ENCODE measurements at places on chromosomes 7 and 10. TPM values are rescaled to one million over a fixed set of nuclear protein-coding genes. Genes with fewer than 3 reads are reported as not detected.

DNA sequence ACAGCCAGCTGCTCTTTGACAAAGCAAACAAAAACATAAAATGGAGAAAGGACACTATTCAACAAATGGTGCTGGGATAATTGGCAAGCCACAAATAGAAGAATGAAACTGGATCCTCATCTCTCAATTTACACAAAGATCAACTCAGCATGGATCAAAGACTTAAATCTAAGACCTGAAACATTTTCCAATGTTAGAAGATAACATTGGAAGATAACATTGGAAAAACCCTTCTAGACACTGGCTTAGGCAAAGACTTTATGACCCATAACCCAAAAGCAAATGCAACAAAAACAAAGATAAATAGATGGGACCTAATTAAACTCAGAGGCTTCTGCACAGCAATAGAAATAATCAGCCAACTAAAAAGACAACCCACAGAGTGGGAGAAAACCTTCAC is 425.7 kb upstream of the SEMA3D start:
- peaks cover 2% of the 10 kb centered on the region for H3K27me3 ChIP-seq
- DNase-seq = no peak
- no peaks in the 10 kb centered on the region for H3K36me3 ChIP-seq
- no peaks in the 10 kb centered on the region for H3K4me1 ChIP-seq
- no peak overlapping the region for H3K27ac ChIP-seq
- H3K4me3 ChIP-seq = no peak overlapping the region

DNA sequence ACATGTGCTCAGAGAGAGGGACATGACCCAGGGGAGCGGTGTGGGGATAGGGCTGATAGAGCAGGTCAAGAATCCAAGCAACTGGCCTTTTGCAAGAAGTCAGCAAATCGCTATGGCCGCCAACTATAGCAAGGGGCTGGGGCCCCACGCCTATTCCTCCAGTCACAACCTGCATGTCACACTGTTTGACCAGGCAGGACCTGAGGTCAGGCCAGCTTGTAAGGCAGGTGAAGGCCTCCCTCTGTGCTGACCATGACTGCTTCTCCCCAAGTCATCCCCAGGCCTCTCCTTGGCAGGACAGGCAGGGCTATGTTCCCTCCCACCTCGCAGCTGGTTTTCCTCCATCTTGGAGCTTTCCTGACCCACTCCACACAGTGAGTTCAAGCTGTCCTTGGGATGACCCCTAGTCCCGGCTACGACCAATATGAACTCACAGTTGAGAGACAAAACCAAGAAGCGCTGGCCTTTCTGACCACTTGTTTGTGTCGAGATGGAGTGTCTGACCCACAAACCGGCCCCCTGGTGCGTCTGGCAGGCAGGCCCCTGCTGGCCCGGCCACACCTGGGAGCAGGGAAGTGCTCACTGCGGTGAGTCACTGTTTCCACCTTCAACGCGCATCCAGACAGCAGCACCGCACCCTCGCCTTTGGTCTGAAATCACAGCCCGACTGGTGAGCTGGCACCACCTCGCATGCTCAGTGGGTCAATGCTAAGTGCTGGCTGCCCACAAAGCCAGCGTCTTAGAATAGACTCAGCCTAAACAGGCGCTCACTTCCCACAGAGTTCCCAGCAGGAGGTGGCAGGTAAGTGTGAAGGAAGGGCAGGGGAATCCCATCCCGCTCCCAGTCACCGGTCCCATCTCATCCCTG is 81.4 kb downstream of the VWA2 start:
- H3K36me3 ChIP-seq = no peaks in the 10 kb centered on the region
- DNase-seq = no peak
- H3K4me1 ChIP-seq = no peaks in the 10 kb centered on the region
- H3K27me3 ChIP-seq = peaks cover 3% of the 10 kb centered on the region
- no peak overlapping the region for H3K4me3 ChIP-seq

SPDYE8 gene
- total RNA-seq = 0.13 TPM

CALU gene
- 197 TPM for total RNA-seq

CCL24 gene
- not detected for total RNA-seq

TBRG4 gene
- total RNA-seq = 48.1 TPM

Measured in endothelial cell (in vitro differentiated cells).